ENCODE measurements at places on chromosomes 3 and 15.
A peak's percentile ranks its signal among the peaks of the same experiment; 100 is the strongest.

DNA sequence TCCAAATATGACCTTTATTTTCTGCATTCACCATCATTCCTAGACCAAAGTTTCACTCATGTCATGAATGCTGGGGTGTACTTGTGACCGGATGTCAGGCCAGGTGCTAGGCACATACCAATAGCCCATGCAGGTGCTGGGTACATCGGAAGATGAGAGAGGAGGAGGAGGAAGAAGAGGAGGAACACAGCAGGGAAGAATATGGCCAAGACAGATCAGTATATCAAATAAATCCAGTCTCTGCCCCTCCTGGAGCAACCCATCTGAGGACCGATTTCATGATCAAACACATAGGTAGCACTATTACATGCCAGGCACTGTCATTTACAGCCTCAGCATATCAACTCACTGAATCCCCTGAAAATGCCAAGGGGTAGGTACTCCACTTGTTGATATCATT is 3.0 kb upstream of the WNT7A start:
- no peak for ATAC-seq

DNA sequence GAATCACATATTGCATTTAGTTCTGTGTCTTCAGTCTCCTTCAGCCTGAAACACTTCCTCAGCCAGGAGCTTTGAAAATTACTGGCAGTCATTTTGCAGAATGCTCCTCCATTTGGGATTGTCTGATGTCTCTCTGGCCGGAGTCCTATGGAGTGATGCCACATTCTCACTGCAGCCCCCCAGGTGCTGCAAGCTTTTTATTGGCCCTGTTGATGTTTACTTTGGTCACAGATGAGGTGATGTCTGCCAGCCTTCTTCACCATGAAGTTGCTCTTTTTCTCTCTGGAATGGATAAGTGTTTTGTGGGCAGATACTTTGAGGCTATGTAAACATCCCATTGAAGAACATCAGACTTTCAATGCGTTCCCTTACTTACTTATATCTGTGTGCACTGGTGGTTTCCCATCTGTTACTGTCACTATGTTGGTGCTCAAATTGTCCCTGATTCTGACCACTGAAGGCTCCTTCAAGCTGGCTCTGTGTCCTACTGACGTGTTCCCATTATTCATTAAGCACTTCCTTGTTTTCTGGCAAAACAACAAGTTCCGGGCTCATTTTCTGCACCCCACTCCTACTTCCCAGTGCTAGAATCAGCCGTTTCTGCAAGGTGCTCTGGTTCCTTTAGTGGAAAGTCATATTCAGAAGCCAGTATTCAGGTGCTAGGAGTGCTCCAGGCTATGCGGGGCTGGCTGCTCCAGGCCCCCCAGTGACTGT is 1.4 kb upstream of the CLEC3B start:
- no peak for ATAC-seq

- peak; percentile 76 for ATAC-seq
Observed at GRCh38 chr3:172189987-172190603, 150.7 kb downstream of the FNDC3B start.

DNA sequence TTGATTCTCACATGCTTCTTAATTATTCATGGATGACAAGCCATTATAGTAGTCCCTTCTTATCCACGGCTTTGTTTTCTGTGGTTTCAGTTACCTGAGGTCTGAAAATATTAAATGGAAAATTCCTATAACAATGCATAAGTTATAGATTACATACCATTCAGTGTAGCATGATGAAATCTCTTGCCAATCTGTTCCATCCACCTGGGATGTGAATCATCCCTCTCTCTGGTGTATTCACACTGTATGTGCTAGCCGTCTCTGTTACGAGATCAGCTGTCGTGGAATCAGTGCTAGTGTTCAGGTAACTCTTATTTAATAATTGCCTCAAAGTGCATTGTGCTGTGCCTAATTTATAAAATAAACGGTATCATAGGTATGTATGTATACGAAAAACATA is 5.2 kb downstream of the WDR5B start:
- ATAC-seq = no peak

DNA sequence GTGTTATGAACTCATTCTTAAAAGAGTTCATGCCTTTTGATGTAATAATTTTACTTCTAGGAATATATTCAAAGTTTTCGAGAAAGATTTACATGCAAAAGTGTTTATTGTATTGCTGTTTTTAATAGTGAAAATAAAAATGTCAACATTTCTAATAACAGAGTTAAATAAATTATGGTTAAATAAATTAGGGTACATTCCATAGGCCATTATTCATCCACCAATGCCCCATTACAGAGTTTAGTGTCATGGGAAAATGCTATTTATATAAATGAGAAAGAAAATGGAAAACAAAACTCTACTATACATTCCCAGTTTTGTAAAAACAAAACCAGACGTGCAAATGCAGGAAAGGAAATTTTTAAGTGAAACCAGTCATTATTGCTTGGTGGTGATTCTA is 538.1 kb upstream of the TBL1XR1 start:
- ATAC-seq = no peak

GRCh38 chr15:29066838-29067237 is 181.1 kb downstream of the APBA2 start:
- ATAC-seq = no peak

DNA sequence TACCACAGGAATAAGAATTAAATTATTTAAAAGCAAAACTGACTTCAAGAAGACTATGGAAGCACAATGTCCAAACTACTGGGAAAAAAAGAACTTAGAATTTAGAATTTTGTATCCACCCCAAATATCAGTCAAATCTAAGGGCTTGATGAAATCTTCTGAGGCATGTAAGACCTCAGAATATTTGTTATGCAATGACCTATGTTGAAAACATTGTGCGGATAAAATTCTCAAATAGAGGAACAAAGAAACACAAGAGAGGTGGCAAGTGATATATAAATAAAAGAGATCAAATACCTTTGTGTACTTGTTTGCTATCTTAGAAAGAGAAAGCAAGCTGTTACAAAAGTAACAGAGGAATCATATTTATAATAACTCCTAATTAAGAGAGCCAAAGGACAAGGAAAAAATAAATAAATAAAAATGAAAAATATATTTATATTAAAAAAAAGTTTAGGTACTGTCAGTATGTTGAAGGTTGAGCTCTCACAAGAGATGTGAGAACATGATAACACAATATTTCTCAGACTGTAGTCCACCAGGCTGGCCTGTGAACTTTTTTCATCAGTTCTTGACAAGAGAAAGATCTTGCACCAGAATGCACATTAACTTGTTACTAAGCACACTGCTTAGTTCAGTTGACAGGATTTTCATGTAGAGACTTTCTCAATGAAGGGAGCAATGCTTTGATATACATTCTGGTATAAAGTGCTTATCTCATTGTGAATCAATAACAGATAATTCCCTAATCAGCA is 50.0 kb downstream of the CPA3 start:
- ATAC-seq = no peak

- ATAC-seq = no peak
Observed at GRCh38 chr3:73637042-73637441, 12.3 kb upstream of the PDZRN3 start.

Measured in SK-N-SH treated with all-trans-retinoic acid at 6 μM for 48 hours (cell line).